ENCODE measurements at places on chromosomes 1 and 21. TPM values are rescaled to one million over a fixed set of nuclear protein-coding genes. Genes with fewer than 3 reads are reported as not detected.

Gene CASQ2
- total RNA-seq: 0.09 TPM

DNA sequence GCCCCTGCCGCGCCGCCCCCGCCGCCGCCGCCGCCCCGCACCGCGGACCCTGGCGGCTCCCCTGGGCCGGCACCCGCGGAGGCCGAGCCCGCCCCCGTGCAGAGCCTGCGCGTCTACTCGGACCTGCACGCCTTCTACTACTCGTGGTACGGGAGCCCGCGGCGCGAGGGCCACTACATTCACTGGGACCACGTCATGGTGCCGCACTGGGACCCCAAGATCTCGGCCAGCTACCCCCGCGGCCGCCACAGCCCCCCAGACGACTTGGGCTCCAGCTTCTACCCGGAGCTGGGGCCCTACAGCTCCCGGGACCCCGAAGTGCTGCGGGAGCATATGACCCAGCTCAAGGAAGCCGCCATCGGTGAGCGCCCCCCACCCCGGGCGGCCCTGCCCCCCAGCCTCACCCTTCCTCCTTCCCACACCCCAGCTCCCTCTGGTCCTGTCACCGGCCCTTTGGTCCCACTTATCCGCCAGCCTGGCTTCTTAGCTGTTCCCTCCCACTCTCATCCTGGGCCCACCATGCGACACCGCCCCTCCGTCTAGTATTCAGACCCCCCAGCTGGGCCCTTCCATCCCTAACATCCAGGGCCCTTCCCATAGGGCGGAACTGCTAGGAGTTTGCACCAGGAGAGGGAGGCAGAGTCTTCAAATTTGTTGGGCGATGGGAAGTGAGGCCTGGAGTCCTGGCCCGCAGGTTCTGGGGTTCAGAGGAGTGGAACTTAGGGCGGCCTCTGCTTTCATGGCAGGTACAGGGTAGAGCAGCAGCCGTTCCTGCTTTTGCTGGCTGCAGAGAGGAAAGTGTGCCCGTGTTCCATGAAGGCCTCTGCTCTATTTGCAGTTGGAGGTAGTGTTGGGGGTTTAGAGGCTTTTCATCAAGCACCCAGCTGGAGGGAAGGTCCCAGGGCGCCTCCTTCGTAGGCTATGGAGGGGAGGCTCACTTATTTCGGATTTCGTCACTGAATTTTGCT lies 1.0 kb downstream of the MANEAL start:
- peak; percentile 17 for DNase-seq

DNA sequence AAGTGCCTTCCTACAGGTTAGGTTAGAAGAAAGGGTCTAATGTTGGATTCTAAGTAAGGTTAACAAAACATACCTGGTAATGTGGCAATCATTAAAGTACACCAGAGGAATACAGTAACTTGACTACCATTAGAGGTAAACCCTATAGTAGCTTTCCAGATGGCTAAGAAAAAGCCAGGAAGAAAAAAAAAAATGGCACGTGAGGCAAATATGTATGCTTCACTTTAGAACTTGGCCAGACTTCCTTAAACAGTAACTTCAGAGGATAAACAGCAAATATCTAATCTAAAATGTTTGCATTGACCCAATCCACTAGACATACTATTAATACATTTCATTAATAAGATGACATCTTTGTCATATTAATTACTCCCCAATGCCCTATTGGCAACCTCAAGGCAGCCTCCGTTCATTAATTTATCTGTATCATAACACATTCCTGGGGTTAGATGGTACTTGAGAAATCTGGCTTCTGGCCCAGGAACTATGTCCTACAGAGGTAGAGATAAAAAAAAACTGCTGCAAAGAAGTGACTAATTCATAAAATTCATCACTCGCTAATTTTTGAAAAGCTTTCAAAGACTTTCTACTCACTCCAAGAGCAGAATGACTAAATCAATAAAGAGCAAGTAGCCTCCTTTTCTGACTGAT lies 5.8 kb downstream of the DCAF8 start:
- no peak for DNase-seq

GRCh38 chr1:54238353-54239034 lies 38.5 kb downstream of the MRPL37 start:
- DNase-seq: no peak

Gene SLAMF7
- not detected for total RNA-seq

- no peak for DNase-seq
Measured at GRCh38 chr1:230909974-230910754, 41.8 kb upstream of the C1orf198 start.

GRCh38 chr1:226763905-226764264 lies 24.8 kb upstream of the ITPKB start:
- DNase-seq: peak; percentile 33

DNA sequence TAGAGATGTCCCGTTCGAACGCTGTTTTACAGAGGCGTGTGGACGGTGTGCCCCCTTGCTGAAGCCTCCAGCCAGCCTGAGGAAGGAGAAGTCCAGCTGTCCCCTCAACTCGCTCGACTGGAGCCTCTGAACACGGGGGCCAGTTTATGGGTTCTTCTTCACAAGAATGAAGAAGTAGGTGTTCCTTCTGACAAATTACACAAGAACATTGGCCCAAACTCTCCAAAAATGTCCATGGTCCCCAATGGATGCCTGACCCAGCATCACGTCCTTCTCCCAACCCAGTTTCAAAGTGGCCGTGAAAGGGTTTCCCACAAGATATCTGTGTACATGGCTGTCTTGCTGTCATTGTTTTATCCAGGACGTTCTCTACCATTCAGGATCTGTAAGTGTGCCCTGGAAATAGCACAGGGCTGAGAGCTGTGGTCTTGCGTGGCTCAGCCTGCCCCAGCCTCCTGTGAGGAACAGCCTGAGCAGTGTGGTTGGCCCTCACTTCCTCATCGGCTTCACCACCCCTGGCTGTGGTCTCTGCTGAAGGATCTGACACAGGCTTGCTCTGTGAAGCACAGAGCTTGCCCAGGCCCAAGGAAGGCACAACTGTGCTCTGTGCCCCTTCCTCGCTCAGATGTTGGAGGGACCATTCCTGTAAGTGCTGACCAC lies 1.0 kb upstream of the S100B start:
- no peak for DNase-seq

- DNase-seq: no peak
Measured at GRCh38 chr1:214213136-214213535, 67.8 kb upstream of the SMYD2 start.

GRCh38 chr1:16165548-16165947 lies 9.7 kb upstream of the EPHA2 start:
- DNase-seq: no peak

DNA sequence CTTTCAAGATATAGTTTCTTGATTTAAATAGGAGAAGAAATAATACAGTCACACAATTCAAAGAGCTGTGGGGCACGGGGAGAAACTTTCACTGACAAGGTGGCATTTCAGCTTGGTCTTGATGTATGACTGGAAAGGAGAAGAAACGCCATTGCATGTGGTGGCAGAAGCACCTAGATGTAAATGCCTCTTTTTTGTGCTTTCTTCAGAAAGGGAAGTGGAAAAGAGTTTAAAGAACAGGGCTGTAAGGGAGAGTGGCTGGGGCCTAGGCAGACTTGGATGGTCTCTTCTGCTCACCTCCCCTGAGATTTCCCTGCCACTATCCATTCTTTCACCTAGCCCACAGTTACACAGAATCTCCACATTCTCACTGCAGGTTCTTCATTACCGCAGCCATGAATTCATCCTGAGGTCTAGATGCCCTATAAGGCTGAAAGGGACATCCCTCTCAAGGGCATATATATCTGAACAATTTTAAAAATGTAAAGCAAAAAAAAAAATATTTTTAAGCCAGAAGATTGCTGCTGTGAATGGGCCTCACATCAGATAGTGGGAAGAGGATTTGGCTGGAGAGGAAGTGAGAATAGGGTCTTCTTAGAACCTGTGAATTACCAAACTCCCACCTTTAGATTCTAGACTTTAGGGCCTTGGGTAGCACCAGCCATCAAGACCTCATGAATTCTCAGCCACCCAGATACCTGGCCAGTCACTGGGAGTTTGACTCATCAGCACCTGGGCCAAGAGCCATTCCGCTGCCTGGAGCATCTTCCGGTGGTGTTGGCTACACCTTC lies 23.4 kb downstream of the CACNA1E start:
- no peak for DNase-seq

- no peak for DNase-seq
Measured at GRCh38 chr1:199447906-199448305, 579.6 kb upstream of the NR5A2 start.

DNA sequence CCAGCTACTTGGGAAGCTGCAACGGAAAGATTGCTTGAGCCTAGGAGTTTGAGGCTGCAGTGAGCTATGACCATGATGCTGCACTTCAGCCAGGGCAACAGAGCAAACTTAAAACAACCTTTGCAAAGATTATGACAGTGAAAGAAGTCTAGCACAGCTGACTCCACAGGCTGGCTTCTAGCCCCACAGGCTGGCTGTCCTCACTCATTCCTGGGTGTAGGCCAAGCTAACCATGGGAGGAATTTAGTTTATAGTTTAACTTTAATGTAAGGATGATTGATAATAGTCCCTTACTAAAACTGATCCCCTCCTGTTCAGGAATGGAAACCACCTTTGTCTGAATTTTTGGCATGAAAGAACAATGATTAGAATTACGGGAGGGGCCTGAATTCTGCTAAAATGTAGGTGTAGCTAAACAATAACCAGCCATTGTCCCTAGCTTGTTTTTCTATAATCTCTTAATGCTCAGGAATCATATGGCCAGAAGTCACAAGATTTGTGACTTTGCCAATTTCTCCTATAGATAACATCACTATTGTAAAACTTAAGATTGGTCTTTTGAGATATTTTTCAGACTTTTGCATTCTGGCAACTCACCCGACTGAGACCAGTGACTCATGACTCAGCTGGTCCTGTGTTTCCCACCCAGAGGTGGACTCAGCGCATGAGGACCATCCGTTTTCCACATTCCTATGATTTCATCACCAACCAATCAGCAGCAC lies 28.1 kb upstream of the SGIP1 start:
- no peak for DNase-seq
